ENCODE measurements at places on chromosomes 2 and 18.

DNA sequence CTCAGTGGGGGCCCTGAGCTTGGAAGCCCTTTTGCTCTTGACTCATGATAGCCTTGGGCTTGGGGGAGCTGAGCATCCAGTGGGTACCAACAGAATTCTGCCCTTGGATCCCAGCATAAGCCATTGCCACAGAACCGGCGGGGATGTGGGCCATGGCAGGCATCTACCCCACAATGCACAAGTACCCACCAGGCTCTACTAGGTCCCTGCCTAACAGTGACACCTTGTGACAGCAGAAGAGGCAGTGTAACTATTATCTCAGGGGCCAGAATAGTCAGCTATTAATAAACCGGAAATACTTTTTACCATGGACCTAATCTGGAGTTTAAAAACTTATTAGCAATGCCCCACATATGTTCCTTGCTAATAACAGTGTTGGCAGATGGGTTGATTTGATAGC is 397.2 kb downstream of the TMEM182 start:
- DNase-seq = no peak

DNA sequence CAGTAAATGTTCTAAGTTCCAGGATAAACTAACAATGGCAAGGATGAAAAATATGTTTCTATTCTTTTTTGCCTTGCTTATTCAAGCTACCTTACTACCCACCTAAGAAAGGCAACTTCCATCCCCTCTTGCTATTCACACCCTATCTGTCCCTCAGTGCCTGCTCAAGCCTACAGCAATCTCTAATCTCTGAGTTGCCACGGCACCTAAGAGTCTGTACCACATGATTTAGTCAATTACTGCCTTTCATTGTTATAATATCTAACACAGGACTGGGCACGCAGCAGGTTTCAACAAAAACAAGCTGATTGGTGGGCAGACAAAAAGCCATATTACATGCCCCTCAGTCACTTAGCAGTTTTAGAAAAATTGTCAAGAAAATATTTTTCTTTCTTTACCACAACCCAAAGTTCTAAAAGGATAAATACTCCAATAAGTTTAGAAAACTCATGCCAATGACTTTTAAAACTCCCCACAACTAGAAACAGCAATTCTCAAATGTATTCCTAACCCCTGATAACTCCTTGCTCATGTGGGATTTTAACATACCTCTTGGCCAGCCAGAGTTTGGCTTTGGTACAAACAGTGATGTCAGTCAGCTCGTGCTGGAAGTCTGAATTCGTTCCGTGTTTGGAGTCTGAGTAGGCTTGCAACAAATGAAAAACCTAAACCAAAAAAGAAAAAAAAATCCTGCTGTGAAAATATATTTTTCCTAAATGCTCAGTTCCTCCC is 117.3 kb upstream of the ZFP36L2 start:
- DNase-seq = no peak

GRCh38 chr2:200247494-200247893 is 59.0 kb upstream of the SPATS2L start:
- DNase-seq = no peak

GRCh38 chr2:73776381-73776780 is 3.5 kb downstream of the DUSP11 start:
- no peak for DNase-seq

- DNase-seq = no peak
These were observed 47.0 kb upstream of the SEMA4C start for GRCh38 chr2:96916646-96917543.

- DNase-seq = no peak
These were observed 7.9 kb downstream of the MAP2 start for GRCh38 chr2:209431701-209432100.

- DNase-seq = no peak
These were observed 19.9 kb downstream of the TMSB10 start for GRCh38 chr2:84925336-84925723.

GRCh38 chr2:230957756-230958391 is 32.8 kb upstream of the GPR55 start:
- no peak for DNase-seq

GRCh38 chr2:136075476-136075875 is 42.5 kb downstream of the CXCR4 start:
- DNase-seq = no peak

GRCh38 chr18:51614033-51614432 is 416.6 kb upstream of the MEX3C start:
- DNase-seq = no peak

DNA sequence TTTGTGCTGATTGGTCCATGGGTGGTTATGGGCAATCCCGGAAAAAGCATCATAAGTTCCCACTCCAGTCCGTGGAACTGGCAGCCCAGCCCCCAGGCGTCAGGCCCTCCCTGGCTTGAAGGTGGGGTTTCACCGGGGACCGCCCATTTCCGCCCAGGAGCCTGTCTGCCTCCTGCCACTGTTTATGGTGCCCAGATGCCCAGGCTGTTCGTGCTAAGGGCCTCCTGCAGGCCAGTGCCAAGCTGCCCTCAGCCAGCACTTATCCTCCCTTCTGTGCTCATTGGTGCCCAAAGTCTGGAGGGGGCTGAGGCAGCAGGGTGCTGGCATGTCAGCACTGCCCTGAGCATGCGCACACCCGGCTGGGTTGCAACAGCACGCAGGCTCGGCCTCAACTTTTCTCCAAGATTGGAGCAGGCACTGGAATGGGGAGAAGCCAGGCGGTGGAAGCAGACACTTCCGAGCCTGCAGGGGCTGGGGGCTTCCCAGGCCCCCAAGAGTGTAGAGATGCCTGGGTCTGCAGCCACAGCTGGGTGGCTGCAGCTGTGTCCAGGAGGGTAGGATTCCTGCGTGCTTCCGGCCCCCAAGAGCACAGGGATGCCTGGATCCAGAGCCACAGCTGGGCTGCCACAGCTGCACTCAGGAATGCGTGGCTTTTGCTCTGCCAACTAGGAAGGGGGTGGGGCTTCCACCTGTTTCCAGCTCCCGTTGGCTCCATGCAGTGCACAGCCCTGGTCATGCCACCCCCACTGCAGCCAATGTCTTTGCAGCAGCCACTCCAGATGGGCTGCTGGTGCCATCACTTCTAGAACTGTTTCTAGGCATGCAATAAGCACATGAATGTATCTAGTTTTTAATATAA is 74.0 kb downstream of the AGPS start:
- DNase-seq = no peak

GRCh38 chr2:172962824-172963223 is 112.8 kb upstream of the MAP3K20 start:
- no peak for DNase-seq

GRCh38 chr2:860259-860855 is 90.3 kb upstream of the SNTG2 start:
- DNase-seq = no peak

GRCh38 chr2:216554755-216555154 is 56.1 kb downstream of the RPL37A start:
- DNase-seq = no peak

DNA sequence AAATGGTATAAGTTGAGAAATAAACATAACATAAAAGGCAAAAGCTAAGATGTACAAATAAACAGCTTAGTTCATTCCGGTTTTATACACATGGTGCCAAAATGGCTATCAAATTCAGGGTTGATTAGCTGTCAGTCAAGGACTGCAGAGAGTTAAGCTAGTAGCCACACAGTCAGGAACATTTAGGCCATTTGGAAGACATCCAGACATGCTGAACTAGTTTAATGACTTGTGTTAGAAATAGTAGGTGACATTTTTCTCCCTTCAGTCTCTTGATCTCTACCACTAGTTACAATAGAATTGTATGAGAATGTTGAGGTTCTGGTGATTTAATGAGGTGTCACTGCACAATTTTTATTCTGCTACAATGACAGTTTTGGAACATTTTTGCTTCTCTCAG is 394.4 kb upstream of the SPHKAP start:
- no peak for DNase-seq

GRCh38 chr18:35688757-35689156 is 107.2 kb downstream of the GALNT1 start:
- no peak for DNase-seq

DNA sequence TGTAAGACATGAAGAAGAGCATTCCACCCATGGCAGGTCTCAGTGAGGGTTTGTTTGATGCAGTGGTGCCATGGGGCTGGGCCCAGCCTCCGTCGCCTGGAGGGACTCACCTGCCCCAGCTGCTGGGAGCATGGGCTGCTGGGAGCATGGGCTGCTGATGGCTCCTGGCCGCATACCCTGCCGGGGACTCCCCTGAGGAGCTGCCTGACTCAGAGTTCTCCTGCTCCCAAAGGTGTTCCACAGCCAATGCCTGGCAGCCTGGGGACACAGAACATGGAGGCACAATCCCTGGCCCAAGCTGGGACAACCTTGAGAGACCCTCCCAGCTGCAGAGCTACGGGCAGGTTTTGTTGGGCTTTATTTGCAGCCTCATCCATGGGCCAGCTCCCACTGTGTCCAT is 108.4 kb downstream of the COPS8 start:
- DNase-seq = no peak

GRCh38 chr2:106523976-106524665 is 37.0 kb downstream of the CD8B2 start:
- no peak for DNase-seq

GRCh38 chr2:3209258-3209657 is 168.4 kb downstream of the EIPR1 start:
- DNase-seq = no peak

- DNase-seq = no peak
These were observed 434.7 kb downstream of the CPS1 start for GRCh38 chr2:210991107-210991506.

DNA sequence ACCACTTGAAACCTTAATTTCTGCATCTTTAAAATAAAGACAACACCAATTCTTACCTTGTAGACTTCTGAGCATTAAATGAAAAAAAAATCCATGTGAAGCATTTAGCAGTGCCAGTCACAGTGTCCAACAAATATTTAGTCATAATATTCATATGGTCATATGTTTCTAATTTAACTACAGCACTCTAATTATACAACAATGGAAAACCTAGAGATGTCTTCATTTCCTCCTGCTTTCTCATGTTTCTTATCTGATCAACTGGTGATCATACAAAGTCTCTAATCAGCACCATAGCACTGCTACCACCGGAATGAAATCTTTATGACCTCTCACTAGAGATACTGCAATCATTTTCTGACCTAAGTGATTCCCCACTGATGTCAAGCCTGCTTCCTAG is 10.2 kb upstream of the SCN3A start:
- DNase-seq = no peak

DNA sequence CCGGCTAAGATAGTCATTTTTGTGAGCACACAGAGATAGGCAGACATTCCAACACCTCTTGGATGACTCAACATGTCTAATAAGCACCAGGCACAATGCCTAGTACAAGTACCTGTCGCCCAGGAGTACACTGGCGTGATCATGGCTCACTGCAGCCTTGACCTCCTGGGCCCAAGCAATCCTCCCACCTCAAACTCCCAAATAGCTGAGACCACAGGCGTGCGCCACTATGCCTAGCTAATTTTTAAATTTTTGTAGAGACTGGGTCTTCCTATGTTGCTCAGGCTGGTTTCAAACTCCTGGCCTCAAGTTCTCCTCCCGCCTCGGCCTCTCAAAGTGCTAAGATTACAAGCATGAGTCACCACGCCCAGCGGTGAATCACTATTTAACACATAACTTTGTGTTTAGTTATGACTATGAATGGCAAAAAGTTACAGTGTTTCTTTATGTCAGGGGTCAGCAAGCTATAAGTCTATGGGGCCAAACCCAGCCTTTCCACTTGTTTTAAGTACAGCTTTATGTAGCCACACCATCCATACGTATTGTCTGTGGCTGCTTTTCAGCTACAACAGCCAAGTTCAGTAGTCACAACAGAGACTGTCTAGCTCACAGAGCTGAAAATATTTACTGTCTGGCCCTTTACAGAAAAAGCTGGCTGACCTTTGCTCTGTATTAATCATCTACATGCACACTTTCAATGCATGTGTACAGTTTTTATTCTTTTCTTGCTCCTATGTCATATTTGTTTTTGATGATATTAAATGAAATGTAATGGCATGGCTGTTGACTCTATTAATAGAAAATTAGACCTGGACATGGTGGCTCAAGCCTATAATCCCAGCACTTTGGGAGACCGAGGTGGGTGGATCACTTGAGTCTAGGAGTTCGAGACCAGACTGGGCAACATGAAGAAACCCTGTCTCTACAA is 18.7 kb downstream of the ORC2 start:
- DNase-seq = no peak

GRCh38 chr2:167249197-167249596 is 360.9 kb downstream of the XIRP2 start:
- no peak for DNase-seq

DNA sequence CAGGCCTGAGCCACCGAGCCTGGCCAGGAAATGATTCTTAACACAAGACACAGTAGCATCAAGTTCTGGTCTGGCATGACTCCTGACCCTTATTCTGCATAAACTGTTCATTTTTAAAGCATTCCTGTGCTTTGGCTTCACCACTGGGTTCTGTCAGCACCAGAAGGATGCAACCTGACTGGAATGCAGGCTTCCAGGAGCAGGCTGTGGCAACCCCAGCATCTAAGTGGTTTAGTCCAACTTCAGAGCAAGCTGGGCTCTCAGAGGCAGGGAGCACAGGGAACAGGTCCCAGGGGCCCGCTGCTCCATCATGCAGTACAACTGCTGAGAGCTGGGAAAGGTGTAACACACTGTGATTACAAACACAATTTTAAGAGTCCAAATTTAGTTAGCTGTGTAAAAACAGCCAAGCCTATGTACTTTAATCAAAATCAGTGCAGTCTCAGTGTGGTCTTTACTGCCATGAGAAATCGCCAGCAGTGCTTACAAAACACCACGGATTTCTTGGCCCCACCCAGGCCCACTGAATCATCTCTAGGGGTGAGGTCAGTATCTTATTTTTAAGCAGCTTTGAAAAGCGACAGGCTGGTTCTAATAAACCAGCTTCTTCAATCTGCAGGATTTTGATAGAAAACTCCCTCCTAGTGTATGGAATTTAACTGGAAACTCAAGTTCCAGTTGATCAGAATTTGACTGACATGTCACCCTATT is 44.4 kb upstream of the TMEM182 start:
- no peak for DNase-seq

- no peak for DNase-seq
These were observed 294.8 kb upstream of the MGAT5 start for GRCh38 chr2:133959066-133959465.

DNA sequence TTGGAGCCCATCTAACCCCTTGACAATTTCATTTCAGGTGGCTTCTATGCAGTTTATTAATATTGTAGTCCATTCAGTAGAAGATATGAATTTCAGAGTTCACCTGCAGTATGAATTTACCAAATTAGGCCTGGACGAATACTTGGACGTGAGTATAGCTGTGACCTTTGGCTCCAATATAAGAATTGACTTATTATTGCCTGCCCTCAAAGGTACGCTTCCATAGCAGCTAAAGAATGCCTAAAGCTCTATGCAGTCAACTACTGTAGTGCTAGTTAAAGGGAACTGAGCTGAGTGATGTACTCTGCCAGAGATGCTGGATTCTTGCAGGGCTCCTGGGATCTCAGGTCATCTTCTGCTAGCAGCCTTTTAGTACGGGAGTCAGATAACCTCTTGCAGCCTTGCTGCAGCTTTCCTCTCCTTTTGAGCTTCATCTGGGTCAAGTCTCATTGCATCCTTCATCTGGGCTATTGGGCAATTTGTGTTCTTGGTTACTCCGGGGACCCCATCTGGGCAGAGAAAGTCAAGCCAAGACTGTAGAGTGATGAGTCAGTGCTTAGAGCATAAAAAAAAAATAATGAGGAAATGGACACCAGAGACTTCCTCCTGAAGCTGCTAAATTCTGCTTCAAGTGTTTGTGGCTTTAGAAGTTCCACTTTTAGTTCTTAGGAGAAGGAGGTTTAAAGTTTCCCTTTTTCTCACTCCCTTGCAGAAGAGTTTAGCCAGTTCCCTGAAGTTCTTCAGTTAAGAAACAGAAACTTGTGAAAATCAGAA is 105.6 kb downstream of the PRPF40A start:
- DNase-seq = no peak

All from progenitor cell of endocrine pancreas (in vitro differentiated cells).